ENCODE measurements at places on chromosomes 13 and 19.
A peak's percentile ranks its signal among the peaks of the same experiment; 100 is the strongest.

- DNase-seq, result peak; percentile 83
Measured at GRCh38 chr19:918481-919198, 1.5 kb downstream of the KISS1R start.

- DNase-seq, result no peak
Measured at GRCh38 chr19:31545777-31546176, 196.5 kb upstream of the TSHZ3 start.

- peak; percentile 66 for DNase-seq
Measured at GRCh38 chr19:48403606-48404005, 10.1 kb downstream of the GRIN2D start.

DNA sequence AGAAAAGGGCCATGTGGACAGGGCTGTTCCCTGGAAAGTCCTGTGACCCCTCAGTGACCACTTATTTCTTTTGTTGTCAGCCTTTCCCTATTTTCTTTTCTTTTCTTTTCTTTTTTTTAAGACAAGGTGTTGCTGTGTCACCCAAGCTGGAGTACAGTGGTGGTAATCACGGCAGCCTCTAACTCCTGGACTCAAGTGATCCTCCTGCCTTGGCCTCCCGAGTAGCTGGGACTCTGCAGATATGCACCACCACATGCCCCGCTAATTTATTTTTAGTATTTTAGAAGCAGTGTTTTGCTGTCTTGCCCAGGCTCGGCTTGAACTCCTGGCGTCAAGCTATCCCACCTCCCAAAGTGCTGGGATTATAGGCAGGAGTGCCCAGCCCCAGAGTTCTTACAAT is 1.1 kb upstream of the GPI start:
- no peak for DNase-seq

GRCh38 chr13:76837801-76838200 is 48.4 kb downstream of the KCTD12 start:
- no peak for DNase-seq

- peak; percentile 78 for DNase-seq
Measured at GRCh38 chr19:5585461-5586299, 17.9 kb upstream of the TINCR start.

DNA sequence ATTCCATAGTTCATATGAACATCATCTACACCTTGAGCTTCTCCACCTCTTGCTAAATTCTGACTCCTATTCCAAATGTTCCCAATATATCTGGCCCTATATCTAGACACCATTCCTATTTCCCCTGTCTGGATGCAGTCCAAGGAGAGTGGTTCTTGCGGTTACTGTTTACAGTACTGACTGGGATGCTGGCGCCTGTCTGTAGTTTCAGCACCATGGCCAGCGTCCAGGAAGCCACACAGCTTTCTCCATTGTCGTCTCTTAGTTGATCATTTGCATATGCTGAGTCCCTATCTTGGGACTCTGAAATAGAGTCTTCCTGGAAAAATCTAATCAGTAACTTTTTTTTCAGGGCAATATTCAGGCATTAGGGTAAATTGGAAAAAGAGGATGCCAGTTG is 14.9 kb downstream of the LAIR2 start:
- DNase-seq, result peak; percentile 84

- peak; percentile 92 for DNase-seq
Measured at GRCh38 chr19:48330012-48330681, 4.8 kb downstream of the EMP3 start.

GRCh38 chr19:20151617-20152145 is 15.3 kb upstream of the ZNF486 start:
- no peak for DNase-seq

DNA sequence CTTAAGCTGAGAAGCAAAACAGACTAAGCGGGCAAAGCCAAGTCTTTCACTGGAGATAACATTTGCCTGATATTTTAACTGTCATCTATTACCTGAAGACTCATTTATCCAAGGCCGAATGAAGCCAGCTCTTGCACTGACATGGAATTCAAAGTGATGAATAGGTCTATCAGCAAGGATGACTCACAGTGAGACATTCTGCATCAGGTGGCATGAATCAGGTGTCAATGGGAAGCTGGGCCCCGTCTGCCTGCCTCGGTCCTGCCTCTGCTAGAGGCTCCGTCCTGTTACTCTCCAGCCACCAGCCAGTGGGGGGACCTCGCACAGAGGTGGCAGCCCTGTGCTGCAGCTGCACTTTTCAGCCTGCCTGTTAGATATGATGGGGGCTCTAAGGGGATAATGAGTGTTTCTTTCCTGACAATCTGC is 23.5 kb downstream of the STARD13 start:
- DNase-seq, result peak; percentile 6

- DNase-seq, result no peak
Measured at GRCh38 chr13:27631156-27631555, 9.5 kb downstream of the POLR1D start.

Data from activated CD4-positive, alpha-beta T cell treated with anti-CD3 and anti-CD28 coated beads for 36 hours (primary cell).